NCI-H774 (cell line): ENCODE measurements at places on chromosomes 6 and 20.

DNA sequence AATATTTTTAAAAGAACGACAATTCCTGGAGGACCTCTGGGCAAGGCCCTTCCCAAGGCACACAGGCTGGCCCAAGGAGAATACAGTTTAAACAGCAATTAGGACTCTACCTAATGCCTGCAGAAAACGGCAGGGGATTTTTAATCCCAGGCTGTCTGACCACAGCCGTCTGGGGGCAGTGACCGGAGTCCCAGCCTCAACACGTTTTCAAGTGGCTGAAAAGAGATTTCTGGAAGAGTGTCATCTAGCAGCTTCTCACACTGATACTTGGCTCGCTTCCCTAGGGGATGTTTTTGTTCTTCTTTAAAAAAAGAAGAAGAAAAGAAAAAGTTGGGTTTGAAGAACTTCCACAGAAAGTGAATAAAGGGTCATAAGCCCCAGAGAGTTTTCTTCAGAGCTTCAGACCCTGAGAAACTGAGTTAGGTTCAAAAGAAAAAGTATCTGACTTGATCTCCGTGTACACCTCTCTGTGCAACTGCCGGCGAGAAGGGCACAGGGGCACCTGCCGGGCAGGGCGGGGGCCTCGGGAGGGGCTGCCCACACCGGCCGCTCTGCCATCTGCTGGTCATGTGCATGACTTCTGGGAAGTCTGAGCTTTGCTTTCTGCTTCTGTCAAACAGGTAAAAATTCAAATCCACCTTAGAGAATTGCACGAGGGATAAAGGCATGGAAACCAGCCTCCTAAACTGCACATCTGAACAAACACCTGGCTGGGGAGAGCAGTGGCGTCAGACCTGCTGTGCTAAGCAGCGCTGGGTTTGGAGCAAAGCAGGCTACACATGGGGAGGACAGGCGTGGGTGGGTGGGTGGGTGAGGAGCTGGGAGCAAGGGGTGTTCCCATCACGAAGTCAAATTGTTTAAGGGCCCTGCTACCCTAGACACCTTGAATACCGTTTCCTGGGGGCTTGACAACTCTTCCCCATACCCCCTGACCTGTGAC, 33.0 kb downstream of the RRBP1 start:
- peak; percentile 51 for DNase-seq

GRCh38 chr20:34096699-34097444, 15.2 kb downstream of the EIF2S2 start:
- no peak for DNase-seq

DNA sequence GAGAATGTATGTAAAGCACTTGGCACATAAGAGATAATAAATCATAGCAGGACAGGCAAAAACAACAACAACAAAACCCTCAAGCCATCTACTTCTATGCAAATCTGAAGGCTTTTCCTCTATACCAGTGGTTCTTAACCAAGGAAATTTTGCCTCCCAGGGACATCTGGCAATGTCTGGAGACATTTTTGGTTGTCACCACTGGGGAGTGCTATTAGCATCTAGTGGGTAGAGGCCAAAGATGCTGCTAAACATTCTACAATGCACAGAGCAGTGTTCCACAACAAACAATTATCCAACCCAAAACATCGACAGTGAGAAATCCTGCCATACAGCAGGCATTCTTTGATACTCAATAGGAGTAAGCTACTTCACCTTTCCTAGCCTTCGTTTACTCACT, 28.2 kb downstream of the NDRG3 start:
- DNase-seq = no peak

- DNase-seq = no peak
Measured at GRCh38 chr6:3326184-3326971, 67.6 kb downstream of the PSMG4 start.

DNA sequence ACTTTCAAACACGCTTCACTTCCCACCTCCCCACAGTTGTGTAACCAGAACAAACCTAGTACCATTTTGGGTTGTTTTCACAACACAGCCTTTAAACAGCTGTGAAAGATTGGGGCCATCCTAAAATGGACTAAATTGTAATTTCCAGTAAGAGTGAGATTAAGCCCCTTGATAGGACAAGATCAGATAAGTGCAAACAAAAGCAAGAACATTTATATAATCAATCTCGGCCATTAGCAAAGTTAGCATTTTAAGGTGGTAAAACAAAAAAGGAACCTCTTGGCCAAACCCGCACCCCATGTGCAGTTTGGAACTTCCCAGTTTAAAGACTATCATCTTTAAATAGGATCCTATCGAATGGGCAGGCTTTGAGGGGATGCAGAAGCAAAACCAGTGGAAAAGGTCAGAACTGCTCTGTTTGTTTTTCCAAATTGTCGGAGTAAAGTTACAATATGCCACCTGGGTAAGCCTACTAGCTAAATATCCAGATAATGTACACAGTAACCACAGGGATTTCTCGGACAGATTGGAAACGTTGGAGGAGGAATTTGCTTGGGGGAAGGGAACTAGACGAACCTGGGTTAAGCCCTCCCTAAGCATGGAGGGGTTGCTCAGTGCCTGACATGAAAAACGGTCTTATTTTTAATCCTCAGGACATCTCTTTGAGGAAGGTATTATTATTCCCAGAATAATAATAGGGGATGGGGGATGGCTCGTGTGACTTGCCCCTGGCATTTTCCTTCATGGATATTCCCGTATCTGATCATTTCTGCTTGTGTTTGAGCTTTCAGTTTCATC, 159.8 kb upstream of the SALL4 start:
- DNase-seq = no peak

DNA sequence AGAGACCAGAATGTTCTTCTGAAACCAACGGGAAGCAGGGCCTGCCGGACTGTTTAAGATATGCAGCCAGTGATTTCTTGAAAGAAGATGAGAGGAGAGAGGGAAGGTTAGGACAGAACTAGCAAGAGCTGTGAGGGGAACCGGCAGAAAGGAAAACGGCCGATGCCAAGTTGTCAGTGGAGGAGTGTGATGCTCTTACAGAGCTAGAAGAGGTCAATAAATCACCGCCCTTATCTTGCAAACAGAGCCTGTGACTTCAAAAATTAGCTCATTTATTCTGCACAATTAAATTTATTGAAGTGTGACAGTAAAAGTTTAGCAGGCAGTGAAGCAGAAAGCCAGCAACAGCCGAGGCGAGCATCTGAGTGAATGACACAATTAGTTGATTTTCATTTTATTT, 509.5 kb upstream of the ID4 start:
- no peak for DNase-seq

DNA sequence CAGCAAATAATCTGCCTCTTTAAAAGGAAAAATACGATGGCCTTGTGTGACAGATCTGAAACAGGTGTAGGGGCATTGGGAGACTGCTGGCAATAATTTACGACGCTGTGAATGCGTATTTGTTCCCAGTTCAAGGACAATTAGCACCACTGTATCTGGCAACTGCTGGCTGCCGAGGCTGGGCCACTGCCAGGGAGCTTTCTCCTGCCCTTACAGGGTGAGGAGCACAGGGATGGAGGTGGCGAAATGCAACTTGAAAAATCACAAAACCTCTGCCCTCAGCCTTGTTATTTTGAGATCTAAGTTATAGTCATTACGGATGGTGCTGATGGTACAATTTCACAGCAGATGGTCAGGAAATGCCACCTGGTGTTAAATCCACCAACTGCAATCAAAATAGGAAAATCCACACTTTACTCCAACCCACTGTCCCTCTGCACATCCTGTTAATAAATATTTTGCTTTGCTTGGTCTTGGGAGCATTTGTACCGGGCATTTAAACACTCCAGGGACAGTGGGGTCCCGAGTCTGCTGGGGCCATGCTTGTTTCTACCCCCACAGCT, 6.4 kb downstream of the MYLK4 start:
- DNase-seq = peak; percentile 12

DNA sequence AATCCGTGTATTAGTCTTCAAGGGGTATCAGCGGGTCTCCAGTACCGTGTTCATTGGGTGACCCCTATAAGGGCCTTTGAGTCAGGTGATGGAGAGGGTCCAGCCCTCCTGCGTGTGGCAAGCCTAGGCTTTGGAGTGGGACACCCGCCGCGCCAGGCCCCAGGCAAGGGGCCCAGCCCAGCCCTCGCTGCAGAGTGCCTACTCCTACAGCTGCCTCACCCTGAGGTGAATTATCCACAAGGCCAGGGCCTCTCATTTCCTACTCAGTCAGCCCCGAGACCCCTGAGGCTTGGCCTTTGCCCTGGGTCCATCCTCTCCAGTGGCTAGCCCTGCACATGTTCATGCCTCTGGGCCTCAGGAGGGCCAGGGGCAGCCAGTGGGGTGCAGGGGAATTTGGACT, 45.1 kb downstream of the TMEM242 start:
- DNase-seq = no peak

DNA sequence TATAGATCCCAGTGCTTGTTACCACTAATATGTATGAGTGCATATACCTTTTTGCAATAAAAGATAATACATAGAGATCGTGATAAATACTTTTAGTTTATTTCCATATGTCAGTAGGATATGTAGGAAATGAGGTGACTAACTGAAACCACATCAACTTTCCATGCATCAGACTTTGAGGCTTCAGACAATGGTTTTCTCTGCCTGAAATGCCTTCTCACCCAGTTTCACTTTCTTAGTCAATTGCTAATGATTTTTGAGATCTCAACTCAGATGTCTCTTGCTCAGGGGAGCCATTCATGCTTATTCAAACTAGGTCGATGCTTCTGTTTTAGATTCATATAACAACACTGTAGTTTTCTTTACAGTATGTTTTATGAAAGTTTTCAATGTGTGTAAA, 626.6 kb upstream of the ADGRB3 start:
- DNase-seq = no peak

- DNase-seq = no peak
Measured at GRCh38 chr6:146990284-146990683, 213.9 kb upstream of the STXBP5 start.

GRCh38 chr20:10498200-10498599, 63.1 kb downstream of the SLX4IP start:
- DNase-seq = no peak

- peak; percentile 76 for DNase-seq
Measured at GRCh38 chr6:113172531-113172966, 684.6 kb upstream of the MARCKS start.

GRCh38 chr6:103268335-103268734, 1591.4 kb downstream of the HACE1 start:
- DNase-seq = no peak

GRCh38 chr6:20266851-20267608, 54.8 kb upstream of the MBOAT1 start:
- no peak for DNase-seq

DNA sequence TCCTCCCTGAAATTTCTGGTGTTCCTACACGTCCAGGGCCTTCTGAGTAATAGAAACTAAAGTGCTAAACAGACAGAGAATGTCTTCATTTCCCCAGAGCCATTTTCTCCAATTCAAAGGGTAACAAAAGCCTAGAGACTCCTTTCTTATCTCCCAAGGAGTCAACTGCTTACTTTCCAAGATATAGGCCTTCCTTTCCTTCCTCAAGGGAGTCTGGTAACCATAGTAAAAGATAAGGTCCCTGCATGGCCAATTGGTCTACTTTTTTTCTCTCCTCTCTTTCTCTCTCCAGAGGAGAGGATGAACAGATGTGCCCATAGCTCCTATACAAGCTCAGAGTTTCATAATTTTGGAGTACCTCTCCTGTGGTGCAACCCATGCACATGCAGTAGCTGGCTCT, 185.7 kb downstream of the ASCC3 start:
- no peak for DNase-seq

- no peak for DNase-seq
Measured at GRCh38 chr20:16004108-16004854, 569.0 kb downstream of the KIF16B start.

- no peak for DNase-seq
Measured at GRCh38 chr20:2890742-2891141, 17.5 kb downstream of the PTPRA start.

DNA sequence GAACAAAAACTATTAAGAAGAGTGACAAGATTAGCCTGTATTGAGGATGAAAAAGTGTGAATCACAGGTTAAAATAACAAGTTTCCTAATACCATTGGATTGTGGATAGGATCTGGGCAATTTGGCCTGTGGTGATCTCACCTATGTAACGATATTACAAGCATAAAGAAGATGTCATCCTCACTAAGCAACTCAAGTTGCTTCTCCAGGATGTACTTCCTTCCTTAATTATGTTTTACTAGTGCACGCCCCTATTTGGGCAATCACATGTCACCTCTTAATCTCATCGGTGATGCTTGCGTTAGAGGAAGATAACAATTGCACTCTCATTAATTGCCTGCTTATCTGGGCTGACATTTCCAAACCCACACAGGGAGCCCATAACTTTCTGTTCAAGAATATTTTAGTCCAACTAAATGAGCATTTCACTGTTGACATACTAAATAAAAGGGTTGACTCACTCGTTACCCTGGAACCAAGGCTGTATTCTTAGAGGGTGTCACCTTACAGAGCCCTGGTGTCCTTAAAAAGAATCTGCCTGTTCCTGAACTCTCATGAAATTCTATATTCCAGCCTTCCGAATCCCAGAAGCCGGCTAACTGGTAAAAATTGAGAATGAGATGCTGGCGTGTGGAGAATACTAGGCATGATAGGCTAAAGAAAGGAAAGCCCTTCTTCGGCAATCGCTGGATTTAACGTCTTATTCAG, 88.2 kb upstream of the ATXN1 start:
- no peak for DNase-seq

- DNase-seq = no peak
Measured at GRCh38 chr6:69988458-69989126, 122.2 kb downstream of the COL19A1 start.

GRCh38 chr20:47027042-47027441, 132.4 kb downstream of the EYA2 start:
- DNase-seq = no peak

DNA sequence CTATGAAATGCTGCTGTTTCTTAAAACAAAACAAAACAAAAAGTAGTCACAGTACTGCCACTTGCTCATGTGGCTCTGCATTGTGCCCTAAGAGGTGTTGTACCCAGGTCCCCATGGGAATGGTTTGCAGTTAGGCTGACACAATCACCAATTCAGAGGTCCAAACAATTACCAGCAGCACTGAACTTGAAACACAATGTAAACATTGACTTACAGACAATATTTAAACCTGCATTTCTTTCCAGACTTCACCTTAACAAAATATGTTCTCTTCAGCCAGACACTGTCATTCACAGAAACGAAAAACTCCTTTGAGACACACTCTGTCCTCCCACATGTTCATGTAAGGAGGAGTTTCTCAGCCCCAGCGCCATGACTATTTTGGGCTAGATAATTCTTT, 206.8 kb upstream of the ARG1 start:
- DNase-seq = no peak

GRCh38 chr6:11025921-11026635, 18.0 kb downstream of the ELOVL2 start:
- DNase-seq = no peak

GRCh38 chr6:150043096-150043495, 17.8 kb upstream of the RAET1L start:
- no peak for DNase-seq

GRCh38 chr6:70538376-70538775, 28.4 kb upstream of the SDHAF4 start:
- DNase-seq = no peak

DNA sequence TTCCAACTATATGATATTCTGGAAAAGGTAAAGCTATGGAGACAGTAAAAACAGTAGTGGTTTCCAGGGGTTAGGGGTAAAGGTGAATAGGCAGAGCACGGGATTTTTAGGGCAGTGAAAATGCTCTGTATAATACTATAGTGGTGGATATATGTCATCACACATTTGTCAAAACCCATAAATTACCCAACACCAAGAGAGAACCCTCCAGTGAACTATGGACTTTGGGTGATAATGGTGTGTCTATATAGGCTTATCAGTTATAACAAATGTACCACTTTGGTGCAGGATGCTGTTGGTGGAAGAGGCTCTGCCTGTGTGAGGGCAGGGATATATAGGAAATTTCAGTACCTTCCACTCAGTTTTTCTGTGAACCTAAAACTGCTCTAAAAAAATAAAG, 149.9 kb downstream of the GPX5 start:
- no peak for DNase-seq

GRCh38 chr6:38113825-38114576, 294.5 kb downstream of the ZFAND3 start:
- DNase-seq = no peak
